NCI-H460 (cell line): ENCODE measurements at places on chromosomes 7 and 10. TPM values are rescaled to one million over a fixed set of nuclear protein-coding genes. Genes with fewer than 3 reads are reported as not detected.

SLC13A4 gene
- not detected in 2 replicates for total RNA-seq

RHEB gene
- 207 and 238 TPM in 2 replicates for total RNA-seq

AKR1C3 gene
- total RNA-seq, result 818 and 909 TPM in 2 replicates

NPSR1 gene
- 0.29 TPM in 1 of 2 replicates, not detected in the other for total RNA-seq

VGF gene
- total RNA-seq, result 11.6 and 15.4 TPM in 2 replicates

FBXO24 gene
- 0.69 and 1.3 TPM in 2 replicates for total RNA-seq

SLC26A3 gene
- total RNA-seq, result not detected in 2 replicates

OR2AE1 gene
- total RNA-seq, result 0.10 TPM in 1 of 2 replicates, not detected in the other

CYP17A1 gene
- not detected in 2 replicates for total RNA-seq

HTR5A gene
- not detected in 2 replicates for total RNA-seq

NPY4R2 gene
- total RNA-seq, result not detected in 2 replicates

NEUROG3 gene
- not detected in 2 replicates for total RNA-seq

SPDYE18 gene
- total RNA-seq, result 0.40 TPM in 1 of 2 replicates, not detected in the other
